Kidney (tissue), 22 donors: ENCODE measurements at places on chromosomes 1 and 21.

DNA sequence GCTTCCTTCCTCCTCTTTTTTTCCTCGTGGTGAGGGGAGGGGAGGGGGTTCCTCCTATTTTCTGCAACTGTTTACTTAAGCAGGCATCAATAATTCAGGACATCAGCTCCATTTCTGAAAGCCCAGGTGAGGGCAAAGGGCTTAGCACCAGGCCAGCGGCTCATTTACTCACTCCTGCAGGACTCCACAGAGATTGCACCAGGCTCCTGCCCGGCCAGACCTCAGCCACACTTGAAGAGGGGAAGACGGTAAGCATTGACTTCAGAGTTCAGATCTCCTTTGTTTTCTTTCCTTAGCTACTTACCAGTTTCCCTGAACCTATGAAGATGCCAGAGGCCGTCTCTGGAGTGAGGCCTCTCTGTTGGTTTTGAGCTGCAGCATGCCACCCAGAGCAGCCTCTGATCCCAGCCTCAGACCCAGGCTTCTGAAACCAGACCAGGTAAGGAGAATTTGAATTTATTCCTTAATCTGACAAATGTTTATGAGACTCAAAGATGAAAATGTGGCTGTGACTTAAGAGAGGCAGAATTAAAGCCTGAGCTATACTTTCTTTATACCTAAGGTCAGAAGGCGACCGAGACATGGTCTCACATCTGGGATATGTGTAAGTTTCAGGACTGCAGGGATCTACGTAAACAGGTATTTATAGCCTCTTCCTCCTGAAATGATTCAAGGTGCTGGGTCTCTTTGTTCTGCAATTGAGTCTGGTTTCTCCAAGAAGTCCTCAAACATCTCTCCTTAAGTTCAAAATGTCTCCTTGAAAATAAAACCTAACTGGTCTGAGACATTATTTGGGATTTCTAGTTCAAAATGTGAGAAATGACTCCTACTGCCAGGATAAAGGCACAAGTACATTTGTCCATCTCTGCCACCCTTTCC lies 272.5 kb upstream of the RUNX1 start:
- H3K36me3 ChIP-seq = no peaks in the 10 kb centered on the region
- H3K27ac ChIP-seq = no peak overlapping the region
- no peaks in the 10 kb centered on the region for H3K4me1 ChIP-seq
- H3K27me3 ChIP-seq = no peaks in the 10 kb centered on the region

DNA sequence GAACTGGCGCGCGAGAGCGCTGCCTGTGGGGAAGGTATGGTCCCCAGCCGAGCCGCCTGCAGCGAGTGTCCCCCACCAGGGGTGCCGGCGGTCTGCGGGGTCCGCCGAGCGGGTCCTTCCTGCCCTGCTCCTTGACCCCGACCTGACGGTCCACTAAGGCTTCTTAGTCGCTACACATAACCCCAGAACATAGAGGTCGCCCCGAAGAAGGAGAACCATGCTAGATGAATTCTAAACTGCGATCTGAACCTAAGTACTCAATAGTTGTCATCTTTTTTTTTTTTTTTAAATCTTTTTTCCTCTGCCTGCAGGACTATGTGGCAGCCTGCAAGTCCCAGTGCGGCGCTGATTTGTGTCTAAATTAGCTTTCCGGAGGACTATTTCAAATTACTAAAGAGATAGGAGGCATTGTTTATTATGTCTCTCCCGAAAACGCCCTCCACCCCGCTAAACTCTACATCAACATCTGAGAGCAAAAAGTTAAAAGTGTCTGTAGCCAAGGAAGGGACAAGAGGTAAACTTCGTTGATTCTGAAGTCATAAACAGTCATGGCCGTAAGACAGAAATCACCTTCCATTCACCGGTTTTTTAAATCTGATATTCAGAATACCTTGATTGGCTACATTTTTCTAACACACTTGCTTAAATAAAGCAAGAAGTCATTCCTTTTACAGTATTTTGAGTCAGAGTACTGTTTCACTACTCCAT lies 476 bp downstream of the AXDND1 start:
- H3K36me3 ChIP-seq = no peaks in the 10 kb centered on the region
- H3K4me1 ChIP-seq = no peaks in the 10 kb centered on the region
- DNase-seq = no peak
- H3K4me3 ChIP-seq = peak overlapping the region; percentile 94

GRCh38 chr1:62595647-62596046 lies 1.7 kb upstream of the ANGPTL3 start:
- H3K27ac ChIP-seq = no peak overlapping the region
- no peaks in the 10 kb centered on the region for H3K27me3 ChIP-seq
- DNase-seq = no peak

DNA sequence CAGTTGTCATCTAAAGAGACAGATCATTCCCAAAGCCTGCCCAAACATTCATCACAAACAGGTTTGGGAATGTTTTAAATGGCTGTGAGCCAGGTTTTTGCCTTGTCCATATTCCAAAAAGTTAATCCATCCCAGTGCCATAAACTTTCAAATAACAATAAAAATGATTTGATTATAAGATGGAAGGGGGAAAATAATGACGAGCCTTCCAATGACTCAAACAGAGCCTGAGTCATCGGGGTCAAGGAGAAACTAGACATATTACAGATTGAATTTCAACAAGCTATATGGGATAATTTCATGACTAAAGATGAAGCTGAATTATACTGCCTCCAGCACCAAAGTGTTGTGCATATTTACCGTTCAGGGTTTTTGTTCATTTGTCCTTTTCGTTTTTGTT lies 195.8 kb upstream of the PKN2 start:
- no peaks in the 10 kb centered on the region for H3K36me3 ChIP-seq
- H3K27me3 ChIP-seq = no peaks in the 10 kb centered on the region
- no peaks in the 10 kb centered on the region for H3K4me1 ChIP-seq
- DNase-seq = no peak
- H3K27ac ChIP-seq = no peak overlapping the region

DNA sequence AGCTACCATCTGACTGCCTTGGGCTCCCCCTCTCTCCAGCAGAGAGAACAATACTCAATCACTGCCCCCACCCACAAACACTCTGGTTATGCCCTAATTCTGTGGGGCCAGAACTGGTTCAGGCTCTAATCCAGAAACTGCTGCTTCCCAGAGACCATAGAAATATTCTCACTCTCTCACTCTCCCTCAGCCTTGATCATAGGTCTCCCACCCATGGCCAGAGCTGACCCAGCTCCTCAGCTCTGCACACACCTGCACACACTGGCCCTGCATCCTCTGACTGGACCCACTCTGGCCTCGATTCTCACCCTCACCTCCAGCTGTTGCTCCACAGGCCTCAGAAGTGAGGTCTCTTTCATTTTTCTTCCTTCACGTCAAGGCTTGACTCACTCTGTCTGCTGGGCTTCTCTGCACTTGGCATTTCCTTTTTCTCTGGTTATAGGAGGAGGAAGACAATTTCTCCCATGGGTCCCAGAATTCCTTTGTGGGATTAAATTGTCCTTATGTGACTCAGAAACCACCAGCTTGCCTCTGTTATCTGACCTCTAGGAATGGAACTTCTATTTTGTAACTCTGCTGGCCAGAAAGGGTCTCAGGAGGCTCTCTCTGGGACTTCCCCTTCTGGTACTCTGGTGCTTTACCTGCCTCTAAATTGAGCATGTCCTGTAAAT lies 15.6 kb upstream of the ZMYM6 start:
- H3K36me3 ChIP-seq = no peaks in the 10 kb centered on the region
- no peak overlapping the region for H3K4me3 ChIP-seq
- no peaks in the 10 kb centered on the region for H3K4me1 ChIP-seq

- no peaks in the 10 kb centered on the region for H3K27me3 ChIP-seq
- no peaks in the 10 kb centered on the region for H3K36me3 ChIP-seq
- no peaks in the 10 kb centered on the region for H3K4me1 ChIP-seq
Observed at GRCh38 chr1:203519053-203519840, 25.3 kb downstream of the OPTC start.

DNA sequence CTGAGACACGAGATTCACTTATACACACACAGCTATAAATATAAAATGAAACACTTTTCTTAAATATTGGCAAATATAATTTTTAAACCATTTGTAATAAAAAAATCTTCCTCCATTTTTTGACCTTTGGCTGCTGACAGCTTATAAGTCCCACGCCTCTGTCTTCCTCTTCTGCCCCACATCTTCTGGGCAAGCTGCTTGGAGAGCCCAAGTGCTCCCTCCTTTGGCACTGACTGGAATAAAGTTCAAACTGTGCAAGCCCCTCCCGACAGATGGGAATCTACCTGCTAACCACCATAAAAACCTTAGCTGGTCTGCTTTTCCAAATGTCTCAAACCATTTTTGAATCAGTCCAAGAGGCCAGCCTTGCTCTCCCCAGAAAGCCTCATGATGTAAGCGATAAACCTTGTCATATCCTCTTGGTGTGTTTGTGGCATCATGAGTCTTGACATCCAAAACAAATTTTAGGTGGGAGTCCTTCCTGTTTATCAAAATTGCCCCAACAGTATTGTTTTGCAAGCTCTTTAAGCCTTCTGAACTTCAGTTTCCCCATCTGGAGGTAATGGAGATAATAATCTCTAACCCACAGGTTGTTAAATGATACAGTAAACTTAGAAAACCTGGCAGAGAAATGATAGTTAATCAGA lies 99.8 kb downstream of the SNX7 start:
- no peaks in the 10 kb centered on the region for H3K27me3 ChIP-seq
- H3K36me3 ChIP-seq = no peaks in the 10 kb centered on the region
- DNase-seq = no peak
- no peak overlapping the region for H3K4me3 ChIP-seq

GRCh38 chr1:156387870-156388173 lies 18.8 kb downstream of the RHBG start:
- H3K4me1 ChIP-seq = peaks cover 5% of the 10 kb centered on the region
- no peaks in the 10 kb centered on the region for H3K36me3 ChIP-seq
- H3K4me3 ChIP-seq = no peak overlapping the region
- H3K27me3 ChIP-seq = peaks cover 20% of the 10 kb centered on the region

- no peaks in the 10 kb centered on the region for H3K4me1 ChIP-seq
- H3K27me3 ChIP-seq = no peaks in the 10 kb centered on the region
- no peak overlapping the region for H3K4me3 ChIP-seq
- H3K36me3 ChIP-seq = no peaks in the 10 kb centered on the region
Observed at GRCh38 chr1:215054266-215054665, 28.3 kb upstream of the KCNK2 start.

DNA sequence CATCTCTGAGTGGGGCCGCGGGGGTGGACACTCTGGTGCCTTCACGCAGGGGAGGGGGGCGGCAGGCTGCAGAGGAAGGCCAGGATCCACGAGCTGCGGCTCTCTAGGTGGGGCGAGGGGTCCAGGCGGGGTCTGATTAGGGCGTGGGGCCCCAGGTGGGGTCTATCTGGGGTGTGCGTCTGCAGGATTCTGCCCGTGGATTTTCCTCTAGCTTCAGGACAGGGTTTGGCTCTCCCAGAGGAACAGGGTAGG lies 6.3 kb downstream of the JMJD4 start:
- DNase-seq = no peak
- H3K27ac ChIP-seq = peak overlapping the region; percentile 63
- no peaks in the 10 kb centered on the region for H3K27me3 ChIP-seq
- no peaks in the 10 kb centered on the region for H3K36me3 ChIP-seq

GRCh38 chr1:226569879-226570547 lies 21.4 kb downstream of the STUM start:
- no peaks in the 10 kb centered on the region for H3K27me3 ChIP-seq
- H3K27ac ChIP-seq = no peak overlapping the region
- no peak overlapping the region for H3K4me3 ChIP-seq
- no peaks in the 10 kb centered on the region for H3K36me3 ChIP-seq

DNA sequence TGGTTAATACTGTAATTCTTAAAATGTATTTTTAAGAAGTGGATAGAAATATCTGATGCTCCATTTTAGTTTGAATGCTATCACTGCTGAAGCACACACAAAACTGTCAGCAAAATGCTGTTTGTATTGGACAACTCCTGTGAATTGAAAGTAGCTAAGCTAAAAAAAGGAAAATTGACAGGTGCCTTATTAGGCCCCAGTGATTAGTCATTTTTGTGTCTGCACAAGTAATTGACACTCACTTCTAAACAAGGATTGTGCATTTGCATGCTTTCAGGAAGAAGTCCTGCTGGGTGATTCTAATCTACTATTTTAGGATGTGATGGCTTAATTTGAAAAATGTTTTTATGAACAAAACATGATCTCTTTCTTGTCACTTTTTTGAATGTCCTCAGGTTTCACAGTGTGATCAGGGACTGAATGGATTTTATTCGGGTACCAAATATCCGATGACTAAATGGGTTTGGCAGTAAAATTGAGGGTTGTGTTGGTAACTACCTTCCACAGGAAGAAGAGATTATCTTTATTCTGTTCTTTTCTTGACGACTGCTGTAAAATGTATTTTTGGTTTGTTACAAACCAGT lies 13.0 kb upstream of the MAP3K7CL start:
- no peak overlapping the region for H3K27ac ChIP-seq
- no peak for DNase-seq
- no peaks in the 10 kb centered on the region for H3K4me1 ChIP-seq
- no peaks in the 10 kb centered on the region for H3K36me3 ChIP-seq
- no peaks in the 10 kb centered on the region for H3K27me3 ChIP-seq

- H3K4me1 ChIP-seq = no peaks in the 10 kb centered on the region
- H3K4me3 ChIP-seq = no peak overlapping the region
- no peaks in the 10 kb centered on the region for H3K27me3 ChIP-seq
- DNase-seq = no peak
Observed at GRCh38 chr1:36942148-36942547, 92.2 kb downstream of the GRIK3 start.

- H3K27me3 ChIP-seq = no peaks in the 10 kb centered on the region
- no peaks in the 10 kb centered on the region for H3K36me3 ChIP-seq
Observed at GRCh38 chr1:152442301-152442700, 28.2 kb upstream of the CRNN start.

DNA sequence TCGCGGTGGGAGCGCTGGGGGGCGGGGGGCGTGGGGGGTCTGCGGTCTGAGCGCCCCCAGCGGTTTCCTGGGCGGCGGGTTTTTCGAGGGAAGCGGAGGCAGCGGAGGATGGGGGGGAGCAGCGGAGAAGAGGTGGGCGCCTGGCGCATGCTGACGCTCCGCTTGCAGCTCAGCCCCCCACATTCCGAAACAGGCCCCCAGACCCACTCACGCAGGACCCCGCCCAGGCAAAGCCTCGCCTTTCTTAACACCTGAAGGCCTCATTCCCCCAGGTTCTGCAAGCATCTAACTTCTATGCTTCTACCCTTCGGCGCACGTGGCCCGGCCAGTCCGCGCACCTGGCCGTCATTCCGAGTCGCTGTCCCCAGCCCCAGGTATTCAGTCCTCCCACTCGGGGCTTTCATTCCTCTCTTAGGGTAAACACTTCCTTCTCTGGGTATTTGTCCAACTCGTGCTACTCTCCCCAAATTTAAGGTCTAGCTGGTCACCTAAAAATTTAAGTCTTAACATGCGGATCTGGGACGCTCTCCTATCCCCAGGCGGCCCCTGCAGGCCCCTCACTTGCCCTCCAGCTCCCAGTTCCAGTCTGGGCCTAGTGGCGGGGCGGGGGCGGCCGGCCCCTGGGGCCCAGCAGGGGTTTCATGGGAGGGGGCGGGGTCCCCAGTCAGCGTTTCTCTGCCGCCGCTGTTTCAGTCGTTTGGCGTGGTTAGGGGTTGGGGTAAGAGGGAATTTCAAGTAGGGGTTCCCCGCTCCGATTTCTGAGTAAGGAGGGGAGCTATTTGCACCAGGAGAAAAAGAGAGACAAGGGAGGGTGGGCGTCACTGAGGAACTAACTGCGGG lies 2.8 kb upstream of the ZBTB7B start:
- peak; percentile 85 for DNase-seq
- H3K36me3 ChIP-seq = no peaks in the 10 kb centered on the region
- peak overlapping the region; percentile 66 for H3K4me3 ChIP-seq

GRCh38 chr1:84855168-84855567 lies 37.8 kb downstream of the LPAR3 start:
- H3K4me3 ChIP-seq = no peak overlapping the region
- no peaks in the 10 kb centered on the region for H3K36me3 ChIP-seq
- no peak for DNase-seq

- no peak for DNase-seq
- peaks cover 15% of the 10 kb centered on the region for H3K36me3 ChIP-seq
- no peak overlapping the region for H3K27ac ChIP-seq
- H3K4me1 ChIP-seq = no peaks in the 10 kb centered on the region
- H3K4me3 ChIP-seq = no peak overlapping the region
Observed at GRCh38 chr1:21238141-21238800, 52.0 kb downstream of the ECE1 start.
